ENCODE measurements at places on chromosomes 2 and 18. TPM values are rescaled to one million over a fixed set of nuclear protein-coding genes. Genes with fewer than 3 reads are reported as not detected.

DNAJC10 gene
- total RNA-seq = 167 TPM

DNA sequence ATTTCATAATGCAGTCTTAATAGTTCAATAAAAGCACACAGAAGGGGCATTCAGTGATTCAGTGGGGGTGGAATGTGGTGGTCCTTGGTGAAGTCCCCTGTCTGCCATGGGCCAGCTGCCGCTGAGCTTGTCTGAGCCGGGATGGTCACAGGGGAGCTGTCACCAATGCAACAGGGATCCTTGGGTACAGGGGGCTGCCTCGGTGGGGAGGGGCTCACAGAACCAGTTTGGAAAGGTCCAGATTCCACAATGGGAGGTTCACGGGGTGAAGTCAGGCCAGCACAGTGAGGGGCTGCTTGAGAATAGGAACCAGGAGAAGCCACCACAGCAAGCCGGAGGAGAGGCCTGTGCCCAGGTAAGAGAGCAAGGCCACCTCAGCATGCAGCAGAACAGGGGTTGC is 75.4 kb downstream of the GYPC start:
- no peak for DNase-seq
- peaks cover 44% of the 10 kb centered on the region for H3K27me3 ChIP-seq
- no peak overlapping the region for H3K27ac ChIP-seq
- H3K36me3 ChIP-seq = no peaks in the 10 kb centered on the region
- no peaks in the 10 kb centered on the region for H3K4me1 ChIP-seq

DNA sequence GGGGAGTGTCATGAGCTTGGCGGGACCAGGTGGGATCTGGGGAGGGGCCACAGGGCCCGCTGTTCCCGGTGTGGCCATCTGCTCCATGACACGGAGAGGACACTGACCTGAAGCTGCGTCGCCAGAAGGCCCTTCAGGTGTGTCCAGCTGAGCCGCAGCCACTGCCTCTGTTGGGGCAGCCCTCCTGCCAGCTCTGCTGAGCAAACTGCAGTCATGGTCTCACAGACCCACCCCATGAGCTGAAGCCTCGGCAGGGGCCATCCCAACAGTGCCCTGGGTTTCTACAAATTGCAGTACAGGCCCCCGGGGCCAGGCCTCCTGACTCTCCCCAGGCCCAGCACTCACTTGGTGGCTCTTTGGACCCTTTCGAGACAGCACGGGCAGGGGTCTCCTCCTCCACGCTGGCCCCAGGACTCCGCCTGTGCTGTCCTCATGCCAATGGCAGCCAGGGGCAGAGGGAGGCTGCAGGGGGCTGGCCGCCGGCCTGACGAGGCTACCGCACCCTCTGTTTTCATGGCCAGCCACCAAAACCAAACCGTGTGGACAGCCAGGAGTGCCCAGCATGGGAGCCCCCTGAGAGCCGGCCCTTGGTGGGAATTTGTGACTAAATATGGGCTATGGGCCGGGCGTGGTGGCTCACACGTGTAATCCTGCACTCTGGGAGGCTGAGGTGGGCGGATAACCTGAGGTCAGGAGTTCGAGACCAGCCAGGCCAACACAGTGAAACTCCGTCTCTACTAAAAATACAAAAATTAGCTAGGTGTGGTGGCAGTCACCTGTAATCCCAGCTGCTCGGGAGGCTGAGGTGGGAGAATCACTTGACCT is 175.2 kb upstream of the SALL3 start:
- H3K27me3 ChIP-seq = peaks cover 87% of the 10 kb centered on the region
- H3K36me3 ChIP-seq = no peaks in the 10 kb centered on the region
- DNase-seq = no peak
- no peaks in the 10 kb centered on the region for H3K4me1 ChIP-seq
- H3K27ac ChIP-seq = no peak overlapping the region

DNA sequence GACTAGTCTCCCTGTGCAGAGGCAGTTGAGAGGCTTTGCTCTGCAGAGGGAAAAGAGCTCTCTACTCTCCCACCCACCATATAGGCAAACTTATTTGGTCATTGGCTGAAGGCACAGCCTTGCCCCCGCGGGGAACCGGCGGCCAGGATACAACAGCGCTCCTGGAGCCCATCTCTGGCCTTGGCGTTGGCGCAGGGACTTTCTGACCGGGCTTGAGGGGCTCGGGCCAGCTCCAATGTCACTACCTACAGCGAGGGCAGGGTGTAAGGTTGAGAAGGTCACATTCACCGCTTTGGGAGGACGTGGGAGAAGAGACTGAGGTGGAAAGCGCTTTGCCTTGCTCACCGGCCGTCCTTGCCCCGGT is 2.2 kb downstream of the ONECUT2 start:
- no peak overlapping the region for H3K27ac ChIP-seq
- peak overlapping the region; percentile 69 for H3K4me3 ChIP-seq
- H3K4me1 ChIP-seq = peaks cover 24% of the 10 kb centered on the region
- no peaks in the 10 kb centered on the region for H3K36me3 ChIP-seq

DNA sequence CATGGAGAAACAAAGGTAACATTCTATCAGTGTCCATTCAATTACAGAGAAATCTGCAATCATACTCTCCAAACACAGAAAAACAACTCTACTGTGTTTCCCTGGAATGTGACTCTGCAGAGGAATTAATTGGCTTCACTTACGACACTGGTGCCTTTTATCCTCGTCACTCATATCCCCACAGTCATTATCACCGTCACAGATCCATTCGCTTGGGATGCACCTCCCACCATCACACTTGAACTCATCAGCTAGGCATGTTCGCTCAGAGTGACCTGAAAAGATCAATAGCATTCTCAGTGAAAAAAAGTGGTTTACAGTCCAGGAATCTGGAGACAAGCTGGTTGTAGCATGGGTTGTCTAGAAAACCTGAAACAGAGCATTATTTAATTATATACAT is 124.3 kb downstream of the DHRS9 start:
- no peaks in the 10 kb centered on the region for H3K4me1 ChIP-seq
- H3K36me3 ChIP-seq = no peaks in the 10 kb centered on the region
- H3K27me3 ChIP-seq = no peaks in the 10 kb centered on the region
- DNase-seq = no peak

ALK gene
- not detected for total RNA-seq

ZNG1B gene
- 37.5 TPM for total RNA-seq

FSHR gene
- not detected for total RNA-seq

GRCh38 chr2:242013771-242014170 is 144.2 kb downstream of the RTP5 start:
- H3K4me3 ChIP-seq = no peak overlapping the region
- H3K27ac ChIP-seq = no peak overlapping the region
- no peak for DNase-seq
- no peaks in the 10 kb centered on the region for H3K4me1 ChIP-seq
- no peaks in the 10 kb centered on the region for H3K36me3 ChIP-seq

- 0 out of 2 replicates have a peak, but pooled peaks cover 4% of the 10 kb centered on the region for H3K4me1 ChIP-seq
- no peaks in the 10 kb centered on the region for H3K27me3 ChIP-seq
- H3K4me3 ChIP-seq = peak overlapping the region; percentile 56
- H3K36me3 ChIP-seq = no peaks in the 10 kb centered on the region
Observed at GRCh38 chr18:38940863-38941531, 1375.4 kb upstream of the CELF4 start.

HDLBP gene
- total RNA-seq = 715 TPM

DNA sequence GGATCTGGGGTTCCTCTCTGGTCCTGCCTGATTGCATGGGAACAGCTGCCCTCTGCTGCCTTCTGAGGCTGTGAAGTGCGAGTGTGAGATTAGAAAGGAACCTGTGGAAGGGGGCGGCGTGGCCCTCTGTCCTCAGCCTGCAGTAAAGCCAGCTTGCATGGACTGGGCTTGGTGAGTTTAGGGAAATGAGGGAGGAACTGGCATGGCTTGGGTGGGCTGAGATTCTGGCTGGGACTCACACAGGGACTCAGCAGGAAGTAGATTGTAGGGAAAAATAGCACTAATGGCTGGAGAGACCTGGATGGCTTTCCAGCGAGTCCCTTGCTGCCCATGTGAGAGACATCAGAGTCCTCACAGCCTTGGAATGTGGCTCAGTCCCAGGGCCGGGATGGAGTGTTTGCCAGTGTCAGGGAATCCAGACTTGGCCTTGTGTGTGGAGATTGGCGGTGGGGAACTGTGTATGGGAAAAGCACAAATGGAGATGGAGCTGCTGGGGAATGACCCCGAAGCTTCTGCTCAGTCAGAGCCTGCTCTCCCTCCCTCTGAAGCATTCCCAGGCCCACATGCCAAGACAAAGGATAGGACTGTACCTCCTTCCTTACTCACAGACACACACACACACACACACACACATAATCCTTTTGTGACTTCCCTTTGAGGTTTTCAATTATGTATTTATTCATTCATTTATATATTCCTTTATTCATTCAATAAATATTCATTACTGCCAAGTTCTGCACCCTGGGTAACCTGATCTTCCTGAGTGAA is 115.4 kb downstream of the ACAA2 start:
- DNase-seq = no peak
- H3K4me3 ChIP-seq = no peak overlapping the region
- H3K4me1 ChIP-seq = no peaks in the 10 kb centered on the region
- H3K27me3 ChIP-seq = no peaks in the 10 kb centered on the region
- no peaks in the 10 kb centered on the region for H3K36me3 ChIP-seq
- H3K27ac ChIP-seq = no peak overlapping the region

GAL3ST2 gene
- total RNA-seq = 3.9 TPM

DNA sequence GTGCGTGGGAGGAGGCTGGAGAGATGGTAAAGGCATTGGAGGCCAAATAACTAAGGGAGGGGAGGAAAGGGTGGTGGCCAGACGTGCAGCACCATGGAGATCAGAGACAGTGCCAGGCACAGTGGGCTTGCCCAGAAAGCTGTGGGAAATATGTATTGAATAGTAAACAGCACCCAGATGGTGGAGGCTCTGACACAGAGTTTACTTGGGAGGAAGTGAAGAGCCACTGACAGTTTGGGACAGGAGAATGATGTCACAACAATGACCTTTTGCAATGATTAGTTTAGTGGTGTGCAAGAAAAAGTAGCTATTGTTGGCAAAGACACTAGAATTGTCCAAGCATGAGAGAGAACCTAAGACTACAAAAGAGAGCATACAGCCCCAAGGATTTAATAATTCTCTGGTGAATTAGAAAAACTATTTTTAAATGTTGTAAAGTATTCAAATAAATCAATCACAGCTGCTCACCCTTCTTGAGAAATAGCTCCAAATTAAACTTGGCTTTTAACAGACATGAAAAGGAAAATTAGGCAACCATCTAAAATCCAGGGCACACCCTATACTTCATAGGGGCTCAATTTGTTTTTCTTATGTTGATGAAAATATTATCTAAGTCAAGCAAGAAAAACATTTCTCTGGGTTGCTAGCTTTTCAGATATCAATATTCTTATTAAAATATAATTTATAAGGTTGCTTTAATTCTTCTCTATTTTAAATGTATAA is 458.7 kb upstream of the HNRNPA3 start:
- H3K36me3 ChIP-seq = no peaks in the 10 kb centered on the region
- H3K27ac ChIP-seq = no peak overlapping the region
- H3K27me3 ChIP-seq = no peaks in the 10 kb centered on the region
- H3K4me1 ChIP-seq = no peaks in the 10 kb centered on the region
- H3K4me3 ChIP-seq = no peak overlapping the region

- DNase-seq = no peak
- H3K4me1 ChIP-seq = no peaks in the 10 kb centered on the region
- no peak overlapping the region for H3K27ac ChIP-seq
- H3K36me3 ChIP-seq = 0 out of 2 replicates have a peak, but pooled peaks cover 4% of the 10 kb centered on the region
- H3K27me3 ChIP-seq = no peaks in the 10 kb centered on the region
- no peak overlapping the region for H3K4me3 ChIP-seq
Observed at GRCh38 chr2:8889978-8890377, 52.6 kb upstream of the KIDINS220 start.

UCN gene
- total RNA-seq = 2.8 TPM

DNA sequence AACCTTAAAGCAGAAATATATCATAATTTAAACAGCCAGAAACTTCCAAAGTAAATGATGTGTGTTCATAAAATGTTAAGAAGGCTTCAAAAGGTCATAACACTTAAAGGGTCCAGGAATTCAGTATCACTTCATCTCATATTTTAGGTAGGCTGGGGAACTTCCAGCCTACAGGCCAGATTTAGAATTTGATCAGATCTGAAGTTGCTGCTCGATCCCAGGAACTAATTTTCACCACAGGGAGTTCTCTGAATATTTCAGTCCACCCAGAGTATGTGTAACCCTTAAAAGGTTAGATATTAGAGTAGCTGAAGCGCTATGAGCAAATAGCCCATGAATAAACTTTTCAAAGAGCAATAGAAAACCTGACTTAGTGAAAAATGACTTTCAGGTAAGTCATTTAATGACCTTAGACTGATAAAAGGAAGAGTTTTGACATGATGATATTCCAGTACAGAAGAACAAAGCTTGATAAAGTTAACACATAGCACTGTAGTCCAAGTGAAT is 1.7 kb downstream of the WIPF1 start:
- H3K27ac ChIP-seq = no peak overlapping the region
- H3K36me3 ChIP-seq = no peaks in the 10 kb centered on the region
- H3K4me3 ChIP-seq = no peak overlapping the region
- no peaks in the 10 kb centered on the region for H3K27me3 ChIP-seq
- no peak for DNase-seq

- no peak overlapping the region for H3K27ac ChIP-seq
- H3K4me3 ChIP-seq = no peak overlapping the region
- H3K36me3 ChIP-seq = no peaks in the 10 kb centered on the region
- no peaks in the 10 kb centered on the region for H3K27me3 ChIP-seq
Observed at GRCh38 chr2:29022679-29023078, 41.6 kb downstream of the TOGARAM2 start.

- H3K36me3 ChIP-seq = no peaks in the 10 kb centered on the region
- no peaks in the 10 kb centered on the region for H3K4me1 ChIP-seq
- DNase-seq = no peak
- no peaks in the 10 kb centered on the region for H3K27me3 ChIP-seq
- no peak overlapping the region for H3K27ac ChIP-seq
Observed at GRCh38 chr2:10028988-10029874, 14.1 kb upstream of the KLF11 start.

GPR148 gene
- not detected for total RNA-seq

- H3K27ac ChIP-seq = no peak overlapping the region
- no peak for DNase-seq
- no peaks in the 10 kb centered on the region for H3K36me3 ChIP-seq
- no peak overlapping the region for H3K4me3 ChIP-seq
- H3K4me1 ChIP-seq = no peaks in the 10 kb centered on the region
- no peaks in the 10 kb centered on the region for H3K27me3 ChIP-seq
Observed at GRCh38 chr18:74930616-74931015, 278.3 kb downstream of the PTGR3 start.

DNA sequence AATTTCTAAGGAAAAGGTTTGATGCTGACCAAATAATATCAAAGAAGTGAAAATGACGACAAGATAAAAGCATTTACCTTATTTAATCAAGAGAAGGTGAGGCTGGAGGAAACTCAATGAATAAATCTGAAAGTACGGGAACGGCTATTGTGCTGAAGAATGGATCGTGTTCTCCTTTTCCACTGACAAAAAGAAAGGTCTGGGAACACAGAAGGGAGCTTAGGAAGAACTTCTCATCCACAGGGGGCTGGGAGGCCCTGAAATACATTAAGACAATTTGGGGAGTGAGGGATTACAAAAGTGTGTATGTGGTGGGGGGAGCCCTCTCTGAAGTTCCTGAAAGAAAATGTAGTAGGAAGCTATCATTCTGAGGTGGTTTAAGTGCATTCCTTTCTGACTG is 582.3 kb downstream of the SLC4A3 start:
- H3K4me3 ChIP-seq = no peak overlapping the region
- no peaks in the 10 kb centered on the region for H3K27me3 ChIP-seq

All from PC-9 (cell line).